ENCODE measurements at places on chromosomes 5 and 9.
A peak's percentile ranks its signal among the peaks of the same experiment; 100 is the strongest.

GRCh38 chr9:136489731-136490130 lies 6.9 kb upstream of the SEC16A start:
- H3K4me1 ChIP-seq, result peaks cover 17% of the 10 kb centered on the region
- H3K4me3 ChIP-seq, result no peak overlapping the region
- peaks cover 3% of the 10 kb centered on the region for H3K36me3 ChIP-seq
- H3K27ac ChIP-seq, result no peak overlapping the region

GRCh38 chr9:4293293-4293941 lies 6.5 kb downstream of the GLIS3 start:
- no peak for DNase-seq
- H3K4me1 ChIP-seq, result peaks cover 3% of the 10 kb centered on the region
- no peak overlapping the region for H3K27ac ChIP-seq

GRCh38 chr9:6054280-6055099 lies 39.1 kb upstream of the RANBP6 start:
- H3K4me3 ChIP-seq, result no peak overlapping the region
- no peaks in the 10 kb centered on the region for H3K36me3 ChIP-seq
- H3K4me1 ChIP-seq, result peaks cover 5% of the 10 kb centered on the region
- H3K27me3 ChIP-seq, result no peaks in the 10 kb centered on the region

- no peaks in the 10 kb centered on the region for H3K27me3 ChIP-seq
- H3K4me1 ChIP-seq, result peaks cover 11% of the 10 kb centered on the region
- no peak overlapping the region for H3K4me3 ChIP-seq
- DNase-seq, result no peak
- H3K27ac ChIP-seq, result no peak overlapping the region
These were observed 47.4 kb downstream of the ABHD17B start for GRCh38 chr9:71863631-71864030.

DNA sequence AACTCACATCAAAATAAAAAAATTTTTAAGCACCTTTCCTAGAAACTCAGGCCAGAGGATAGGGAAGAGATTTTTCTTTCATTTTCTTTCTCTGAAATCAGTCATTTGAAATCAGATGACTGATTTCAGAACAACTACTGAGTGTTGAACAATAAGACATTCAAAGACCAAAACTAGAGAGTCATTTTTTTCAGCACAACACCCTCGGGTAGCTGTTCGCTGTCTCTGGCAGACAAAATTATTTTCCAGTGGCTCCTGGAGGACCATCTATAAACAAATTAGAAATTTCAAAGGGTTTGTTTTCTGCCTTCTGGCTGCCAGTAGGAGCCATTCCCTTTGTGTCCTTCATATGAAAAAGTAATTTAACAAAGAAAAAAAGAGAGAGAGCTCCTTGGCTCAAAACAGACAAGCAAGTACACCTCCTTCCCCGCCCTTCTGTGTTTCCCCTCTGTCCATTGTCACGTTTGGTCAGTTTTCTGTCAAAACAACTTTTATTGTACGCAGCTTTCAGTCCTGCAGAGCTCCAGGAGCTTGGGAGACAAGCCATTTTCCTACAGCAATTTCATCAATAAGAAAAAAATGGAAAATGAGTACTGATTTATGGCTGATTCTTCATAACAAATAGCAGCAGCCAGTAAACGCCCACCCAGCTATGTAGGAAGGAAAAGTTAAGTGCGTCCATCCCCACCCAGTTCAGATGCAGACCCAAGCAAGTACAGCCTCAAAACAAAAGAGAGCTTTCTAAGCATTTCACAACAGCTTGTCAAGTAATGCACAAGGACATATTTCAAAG lies 405.2 kb downstream of the ZNF608 start:
- H3K27ac ChIP-seq, result no peak overlapping the region
- peaks cover 7% of the 10 kb centered on the region for H3K4me1 ChIP-seq
- H3K27me3 ChIP-seq, result no peaks in the 10 kb centered on the region
- no peaks in the 10 kb centered on the region for H3K36me3 ChIP-seq
- no peak overlapping the region for H3K4me3 ChIP-seq

GRCh38 chr9:108534741-108535140 lies 321.0 kb downstream of the ACTL7B start:
- H3K27me3 ChIP-seq, result no peaks in the 10 kb centered on the region
- H3K36me3 ChIP-seq, result no peaks in the 10 kb centered on the region
- no peaks in the 10 kb centered on the region for H3K4me1 ChIP-seq

- no peaks in the 10 kb centered on the region for H3K36me3 ChIP-seq
- H3K4me3 ChIP-seq, result no peak overlapping the region
- H3K4me1 ChIP-seq, result no peaks in the 10 kb centered on the region
- no peak for DNase-seq
- H3K27me3 ChIP-seq, result no peaks in the 10 kb centered on the region
These were observed 54.0 kb downstream of the SHOC1 start for GRCh38 chr9:111740739-111741138.

DNA sequence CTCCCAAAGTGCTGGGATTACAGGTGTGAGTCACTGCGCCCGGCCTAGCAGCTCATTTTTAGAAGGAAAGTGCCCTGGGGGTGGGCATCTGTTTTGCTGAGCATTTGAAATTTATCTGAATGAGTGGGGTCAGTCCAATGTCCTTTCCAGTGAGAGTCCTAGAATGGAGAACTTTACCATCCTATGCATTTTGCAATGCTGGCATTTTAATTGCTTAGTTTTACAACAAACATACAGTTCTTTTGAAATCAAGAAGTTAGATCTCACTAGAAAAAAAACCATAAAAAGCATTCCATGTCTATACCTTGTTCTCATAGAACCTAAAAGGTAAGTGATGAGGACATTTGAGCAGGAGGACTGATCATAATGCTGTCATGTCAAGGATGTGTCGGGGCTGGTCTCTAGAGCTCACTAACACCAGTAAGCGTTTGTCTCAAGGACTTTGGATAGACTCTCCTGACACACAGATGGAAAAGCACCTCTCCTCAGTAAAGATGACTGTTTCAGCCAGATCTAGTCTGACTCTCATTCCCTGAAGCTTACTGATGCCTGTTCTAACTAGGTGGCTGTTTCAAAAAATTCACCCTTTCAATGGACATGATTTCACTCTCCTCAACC lies 83.9 kb downstream of the DCP2 start:
- no peaks in the 10 kb centered on the region for H3K27me3 ChIP-seq
- H3K27ac ChIP-seq, result no peak overlapping the region
- H3K36me3 ChIP-seq, result no peaks in the 10 kb centered on the region
- H3K4me1 ChIP-seq, result peaks cover 22% of the 10 kb centered on the region
- H3K4me3 ChIP-seq, result no peak overlapping the region

DNA sequence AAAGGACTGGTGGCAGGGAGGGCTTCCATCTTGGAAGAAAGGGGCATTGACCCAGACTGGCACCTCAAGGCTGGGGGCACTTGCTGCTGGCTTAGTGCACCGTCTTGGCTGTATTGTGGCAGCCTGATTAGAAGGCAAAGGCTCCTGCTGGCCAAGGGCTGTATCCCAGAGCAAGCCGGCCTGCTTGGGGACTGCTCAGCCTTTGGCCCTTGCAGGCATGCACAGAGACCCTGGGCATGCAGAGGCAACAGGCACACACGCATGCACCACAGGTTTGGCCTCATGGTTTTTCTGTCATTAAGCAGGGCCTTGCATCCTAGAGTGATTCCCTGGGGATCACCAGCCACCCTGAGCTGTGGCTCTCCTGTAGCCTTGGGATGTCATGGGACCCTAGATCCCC lies 29.0 kb downstream of the PITX1 start:
- no peaks in the 10 kb centered on the region for H3K36me3 ChIP-seq
- no peaks in the 10 kb centered on the region for H3K27me3 ChIP-seq
- no peak overlapping the region for H3K4me3 ChIP-seq
- H3K27ac ChIP-seq, result no peak overlapping the region
- H3K4me1 ChIP-seq, result no peaks in the 10 kb centered on the region
- no peak for DNase-seq

- H3K36me3 ChIP-seq, result peaks cover 39% of the 10 kb centered on the region
- H3K4me3 ChIP-seq, result no peak overlapping the region
- no peaks in the 10 kb centered on the region for H3K27me3 ChIP-seq
- peaks cover 33% of the 10 kb centered on the region for H3K4me1 ChIP-seq
These were observed 9.1 kb downstream of the DIPK1B start for GRCh38 chr9:136721339-136722092.

DNA sequence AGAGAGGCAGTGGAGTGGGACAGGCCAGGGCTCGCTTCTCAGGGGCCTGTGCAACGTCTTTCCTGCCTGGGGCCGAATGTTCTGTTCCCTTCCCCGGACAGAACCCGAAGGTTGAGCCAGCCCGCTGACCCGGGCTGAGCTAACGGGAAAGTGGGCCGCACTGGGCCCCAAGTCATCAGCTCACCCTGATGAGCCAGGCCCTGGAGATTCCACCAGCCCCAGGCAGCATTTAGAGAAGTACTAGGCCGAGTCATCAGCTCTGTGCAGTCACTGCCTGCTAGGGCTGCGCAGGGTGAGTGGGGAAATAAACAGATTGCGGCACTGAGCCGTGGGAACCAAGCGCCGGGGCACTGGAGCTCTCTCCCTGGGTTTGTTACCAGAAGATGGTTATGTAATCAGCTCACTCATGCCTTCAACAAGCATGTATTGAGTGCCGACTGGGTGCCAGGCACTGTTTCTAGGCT lies 29.1 kb upstream of the DUSP1 start:
- no peaks in the 10 kb centered on the region for H3K36me3 ChIP-seq
- no peaks in the 10 kb centered on the region for H3K4me1 ChIP-seq
- H3K4me3 ChIP-seq, result no peak overlapping the region
- no peaks in the 10 kb centered on the region for H3K27me3 ChIP-seq
- H3K27ac ChIP-seq, result no peak overlapping the region
- no peak for DNase-seq

- no peak for DNase-seq
- H3K36me3 ChIP-seq, result peaks cover 7% of the 10 kb centered on the region
- peaks cover 4% of the 10 kb centered on the region for H3K4me1 ChIP-seq
- peak overlapping the region; percentile 99 for H3K4me3 ChIP-seq
- H3K27me3 ChIP-seq, result no peaks in the 10 kb centered on the region
- H3K27ac ChIP-seq, result no peak overlapping the region
These were observed 1.1 kb downstream of the SRD5A1 start for GRCh38 chr5:6634306-6634705.

GRCh38 chr5:167743695-167744464 lies 547.6 kb upstream of the WWC1 start:
- H3K27ac ChIP-seq, result no peak overlapping the region
- no peak overlapping the region for H3K4me3 ChIP-seq
- H3K27me3 ChIP-seq, result no peaks in the 10 kb centered on the region
- no peaks in the 10 kb centered on the region for H3K36me3 ChIP-seq

DNA sequence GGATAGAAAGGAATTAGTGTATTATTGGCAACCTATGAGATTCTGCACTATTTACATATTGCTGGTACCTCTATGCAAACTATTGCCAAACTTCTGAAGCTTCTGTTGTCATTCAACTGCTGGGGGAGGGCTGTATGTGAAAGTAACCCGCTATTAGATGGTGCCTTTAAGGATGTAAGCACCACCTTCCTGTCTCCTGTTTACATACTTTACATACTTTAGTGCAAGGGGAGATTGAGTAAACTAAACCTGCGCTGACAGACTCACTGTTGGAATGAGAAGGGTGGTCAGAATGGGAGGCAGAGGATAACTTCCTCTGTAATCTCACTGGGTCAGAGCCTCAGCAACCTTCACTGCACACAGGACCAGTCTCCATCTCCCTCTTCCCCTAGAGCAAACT lies 123.8 kb downstream of the NR3C1 start:
- no peaks in the 10 kb centered on the region for H3K36me3 ChIP-seq
- no peaks in the 10 kb centered on the region for H3K27me3 ChIP-seq
- H3K27ac ChIP-seq, result no peak overlapping the region
- H3K4me1 ChIP-seq, result no peaks in the 10 kb centered on the region
- no peak overlapping the region for H3K4me3 ChIP-seq

DNA sequence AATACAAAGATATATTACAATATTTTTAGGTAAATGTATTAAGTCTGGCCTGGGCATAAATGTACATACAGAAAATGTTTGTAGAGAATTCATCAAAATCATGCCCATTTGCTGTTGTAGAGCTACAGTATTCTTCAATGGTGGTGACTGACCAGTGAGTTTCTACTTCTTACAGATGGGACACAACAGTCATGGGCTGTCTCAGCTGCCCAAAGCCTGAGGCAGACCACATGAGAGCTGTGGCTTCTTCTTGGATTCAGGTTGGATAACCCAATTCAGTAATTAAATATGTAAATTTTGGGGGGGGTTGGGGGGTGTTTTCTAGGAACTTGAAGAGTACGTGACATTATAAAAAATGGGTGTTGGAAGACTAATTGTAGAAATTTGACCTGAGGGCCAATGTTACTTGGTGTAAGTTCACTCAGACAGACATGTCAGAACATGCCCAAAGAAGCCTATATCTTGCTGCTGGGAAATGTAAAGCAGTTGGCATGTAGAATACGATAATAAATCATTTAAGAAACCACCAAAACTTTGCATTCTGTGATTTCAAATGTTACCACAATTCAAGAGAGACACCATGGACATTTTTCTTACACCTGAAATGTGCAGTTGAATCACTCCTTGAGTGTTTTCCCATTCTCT lies 17.9 kb downstream of the STARD4 start:
- no peak for DNase-seq
- peaks cover 70% of the 10 kb centered on the region for H3K36me3 ChIP-seq
- no peaks in the 10 kb centered on the region for H3K27me3 ChIP-seq
- no peak overlapping the region for H3K4me3 ChIP-seq
- H3K4me1 ChIP-seq, result no peaks in the 10 kb centered on the region

DNA sequence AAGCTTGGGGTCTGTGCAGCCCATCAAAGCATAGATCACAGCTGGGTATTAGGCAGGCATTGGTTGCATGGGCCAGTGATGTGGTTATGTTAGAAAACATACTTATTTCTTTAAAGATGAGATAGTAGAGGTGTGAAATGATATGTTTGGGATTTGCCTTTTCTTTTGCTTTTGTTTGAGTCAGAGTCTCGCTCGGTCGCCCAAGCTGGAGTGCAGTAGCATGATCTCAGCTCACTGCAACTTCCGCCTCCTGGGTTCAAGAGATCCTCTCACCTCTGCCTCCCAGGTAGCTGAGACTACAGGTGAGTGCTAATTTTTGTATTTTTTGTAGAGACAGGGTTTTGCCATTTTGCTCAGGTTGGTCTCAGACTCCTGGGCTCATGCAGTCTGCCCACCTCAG lies 84.8 kb downstream of the PDE6A start:
- no peak for DNase-seq
- H3K36me3 ChIP-seq, result no peaks in the 10 kb centered on the region
- no peaks in the 10 kb centered on the region for H3K4me1 ChIP-seq

- no peaks in the 10 kb centered on the region for H3K4me1 ChIP-seq
- no peaks in the 10 kb centered on the region for H3K36me3 ChIP-seq
- no peak overlapping the region for H3K27ac ChIP-seq
- DNase-seq, result no peak
- H3K4me3 ChIP-seq, result no peak overlapping the region
These were observed 337.0 kb downstream of the TRPM3 start for GRCh38 chr9:70784456-70784855.

Measured in neuronal stem cell (in vitro differentiated cells).